Glutamatergic neuron (in vitro differentiated cells): ENCODE measurements at places on chromosomes 3 and 15.

DNA sequence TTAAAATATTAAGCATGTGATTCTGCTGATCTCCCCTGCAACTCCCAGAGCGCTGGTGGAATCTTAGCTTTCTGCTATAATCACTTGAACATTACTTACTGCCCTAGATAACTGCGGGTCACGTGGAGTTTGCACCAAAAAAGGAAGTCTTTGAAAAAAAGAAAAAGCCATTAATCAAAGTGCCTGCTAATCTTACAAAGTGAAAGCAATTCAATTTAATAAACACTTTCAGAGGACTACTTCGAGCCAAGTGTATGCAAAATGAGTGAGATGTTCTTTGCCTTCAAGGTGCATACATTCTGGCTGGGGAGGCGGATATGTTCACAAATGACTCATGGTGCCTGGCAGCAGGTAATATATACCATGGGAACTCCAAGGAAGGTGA is 109.9 kb upstream of the GAP43 start:
- no peak for DNase-seq

DNA sequence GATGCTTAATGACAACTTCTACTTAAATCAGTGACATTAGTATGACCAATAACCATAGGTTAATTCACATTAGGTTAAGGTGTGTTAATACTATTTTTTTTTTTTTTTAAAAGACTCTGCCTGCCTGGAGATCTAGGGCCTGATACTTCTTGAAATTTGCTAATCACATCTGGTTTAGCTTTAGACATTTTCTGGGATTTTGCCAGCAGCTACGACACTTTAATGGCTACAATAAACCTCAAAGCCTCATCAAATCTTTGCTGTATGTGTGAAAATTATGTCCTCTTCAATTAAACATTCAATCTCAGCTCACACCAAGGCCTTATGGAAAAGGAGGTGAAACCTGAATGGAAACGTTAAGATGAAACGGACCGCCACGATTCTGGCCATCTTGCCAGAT is 167.9 kb downstream of the GREM1 start:
- no peak for DNase-seq

DNA sequence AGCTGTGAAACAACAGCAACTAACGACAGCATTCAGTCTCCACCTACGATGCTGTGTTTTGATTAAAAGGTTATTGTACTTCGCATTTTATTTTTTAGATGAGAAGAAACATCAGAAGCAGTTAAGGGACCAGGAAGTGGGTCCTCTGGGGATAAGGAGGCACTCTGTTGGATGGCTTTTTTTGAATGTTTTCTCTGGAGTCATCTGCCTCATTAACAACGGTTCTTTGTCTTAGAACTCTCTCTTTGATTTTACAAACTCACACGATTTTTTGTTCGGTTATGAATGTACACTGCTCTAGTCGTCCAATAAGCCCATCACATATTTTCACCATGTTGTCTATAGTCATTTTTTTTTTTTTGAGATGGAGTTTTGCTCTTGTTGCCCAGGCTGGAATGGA is 36.0 kb upstream of the ARPIN start:
- DNase-seq = no peak

DNA sequence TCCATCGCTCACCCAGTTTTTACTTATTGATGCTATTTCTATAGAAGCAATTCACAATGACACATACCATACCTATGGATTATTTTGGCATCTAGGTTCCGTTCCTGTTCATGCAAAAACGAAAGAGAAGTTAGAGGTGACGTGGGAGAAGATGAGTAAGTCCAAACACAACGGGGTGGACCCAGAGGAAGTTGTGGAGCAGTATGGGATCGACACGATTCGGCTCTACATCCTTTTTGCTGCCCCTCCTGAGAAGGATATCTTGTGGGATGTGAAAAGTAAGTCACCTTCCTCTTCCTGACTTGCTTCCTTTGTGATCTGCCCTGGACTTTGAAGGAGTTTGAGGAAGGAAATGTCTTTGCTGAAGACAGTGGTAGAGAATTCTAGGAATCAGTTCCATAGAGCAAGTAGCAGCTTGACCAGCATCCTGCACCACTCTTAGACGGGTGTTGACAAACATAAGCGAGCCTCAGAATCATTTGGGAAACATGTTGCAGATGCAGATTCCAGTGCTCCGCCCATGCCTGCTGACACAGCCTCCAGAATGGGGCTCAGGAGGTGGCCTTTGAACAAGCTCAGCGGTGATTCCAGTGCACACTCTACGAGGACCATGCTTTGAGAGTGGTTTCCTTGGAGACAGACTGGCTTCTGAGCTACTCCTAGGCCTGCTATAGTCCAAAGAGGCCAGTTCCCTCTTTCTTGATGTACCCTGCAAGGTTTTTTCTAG is 78.4 kb upstream of the LIMD1 start:
- no peak for DNase-seq

DNA sequence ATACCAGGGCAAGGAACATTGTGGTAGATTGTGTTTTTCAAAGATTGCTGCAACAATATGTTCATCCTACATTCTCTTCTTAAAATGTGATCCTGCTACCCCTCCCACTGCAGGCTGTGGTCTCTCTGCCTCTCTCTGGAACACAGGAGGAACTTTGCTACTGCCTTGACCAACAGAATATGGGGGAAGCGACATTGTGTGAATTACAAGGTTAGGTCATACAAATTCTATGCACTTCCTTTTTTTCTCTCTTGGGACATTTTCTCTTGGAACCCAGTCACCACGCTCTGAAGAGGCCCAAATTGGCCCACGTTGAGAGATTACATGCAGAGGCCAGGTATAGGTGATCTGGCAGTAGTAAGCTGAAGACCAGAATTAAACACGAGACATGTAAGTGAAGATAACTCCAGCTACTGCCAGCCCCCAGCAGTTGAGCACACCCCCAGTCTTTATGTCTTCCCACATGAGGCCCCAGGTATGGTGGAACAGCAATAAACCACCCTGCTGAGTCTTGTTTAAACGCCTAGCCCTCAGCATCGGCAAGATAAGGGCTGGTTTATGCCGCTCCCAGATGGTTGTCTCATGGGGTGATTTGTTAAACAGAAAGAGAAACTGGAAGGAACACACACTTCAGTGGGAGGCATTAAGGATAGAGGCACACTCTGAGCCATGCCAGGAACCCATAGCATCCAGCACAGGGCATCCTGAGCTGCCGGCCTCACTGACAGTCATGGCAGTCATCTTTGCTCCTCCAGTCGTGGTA is 59.9 kb downstream of the FAM43A start:
- no peak for DNase-seq

DNA sequence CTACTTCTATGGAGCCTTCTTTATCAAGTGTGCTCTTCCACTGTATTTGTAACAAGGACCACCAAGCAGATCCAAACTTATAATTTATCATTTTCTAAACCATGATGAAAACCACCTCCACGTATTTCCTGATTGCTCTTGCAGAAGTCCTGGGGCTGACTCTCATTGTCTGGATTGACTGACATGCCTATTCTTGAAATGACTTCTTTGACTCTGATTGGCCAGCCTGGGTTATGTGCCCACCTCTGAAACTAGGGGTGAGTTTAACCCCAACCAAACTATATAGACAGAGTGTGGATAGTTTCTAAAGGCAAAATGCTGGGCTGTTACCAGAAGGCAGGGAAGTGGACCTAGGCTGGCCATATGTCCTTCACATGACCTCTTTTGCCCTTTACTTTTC is 12.7 kb downstream of the TMPRSS7 start:
- DNase-seq = no peak

GRCh38 chr15:67164811-67165253 is 89.6 kb downstream of the AAGAB start:
- DNase-seq = no peak

GRCh38 chr3:126542340-126543241 is 16.1 kb downstream of the C3orf22 start:
- peak; percentile 10 for DNase-seq

GRCh38 chr3:156576651-156577348 is 21.9 kb upstream of the SSR3 start:
- no peak for DNase-seq

DNA sequence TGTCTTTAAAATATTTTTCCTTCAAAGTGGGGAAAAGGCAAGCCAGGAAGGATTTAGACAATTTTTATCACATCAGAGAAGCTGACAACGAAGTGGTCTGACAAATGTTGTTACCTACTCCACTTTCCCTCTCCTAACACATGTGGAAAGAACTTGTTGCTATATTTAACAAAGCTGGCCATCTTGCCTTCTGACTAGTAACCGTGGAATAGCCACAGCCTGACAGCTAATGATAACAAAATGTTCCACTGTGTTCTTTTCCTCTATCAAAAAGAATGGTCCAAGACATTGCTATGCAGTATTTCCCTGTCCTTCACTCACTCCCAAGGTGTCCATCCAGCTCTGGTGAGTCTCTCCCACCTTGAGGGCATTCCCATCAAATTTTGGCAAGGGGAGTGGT is 481.4 kb upstream of the THBS1 start:
- DNase-seq = no peak

DNA sequence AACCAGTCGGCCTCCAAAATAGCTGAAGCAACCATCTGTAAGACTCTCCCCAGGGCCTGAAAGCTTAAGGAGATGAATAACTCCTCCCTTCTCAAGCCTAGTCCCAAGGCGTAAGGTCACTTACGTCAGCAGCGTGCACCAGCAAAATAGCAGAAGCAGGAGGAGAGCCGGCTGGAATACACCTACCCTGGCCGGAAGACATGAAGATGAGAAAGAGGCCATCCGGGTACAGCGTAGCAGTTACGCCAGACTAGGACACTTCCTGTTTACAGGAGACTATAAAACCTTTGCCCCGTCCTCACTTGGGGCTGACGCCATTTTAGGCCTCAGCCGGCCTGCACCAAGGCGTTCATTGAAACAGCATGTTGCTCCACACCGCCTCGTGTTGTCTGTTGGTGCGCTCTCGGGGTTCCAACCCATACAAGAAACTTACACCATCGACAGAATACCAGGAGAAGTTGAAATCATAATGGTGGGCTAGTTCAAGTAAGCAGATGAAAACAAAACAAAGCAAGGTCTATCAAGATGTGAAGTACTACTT is 2.5 kb downstream of the CFAP92 start:
- no peak for DNase-seq

GRCh38 chr3:141258973-141259372 is 27.3 kb downstream of the PXYLP1 start:
- no peak for DNase-seq

DNA sequence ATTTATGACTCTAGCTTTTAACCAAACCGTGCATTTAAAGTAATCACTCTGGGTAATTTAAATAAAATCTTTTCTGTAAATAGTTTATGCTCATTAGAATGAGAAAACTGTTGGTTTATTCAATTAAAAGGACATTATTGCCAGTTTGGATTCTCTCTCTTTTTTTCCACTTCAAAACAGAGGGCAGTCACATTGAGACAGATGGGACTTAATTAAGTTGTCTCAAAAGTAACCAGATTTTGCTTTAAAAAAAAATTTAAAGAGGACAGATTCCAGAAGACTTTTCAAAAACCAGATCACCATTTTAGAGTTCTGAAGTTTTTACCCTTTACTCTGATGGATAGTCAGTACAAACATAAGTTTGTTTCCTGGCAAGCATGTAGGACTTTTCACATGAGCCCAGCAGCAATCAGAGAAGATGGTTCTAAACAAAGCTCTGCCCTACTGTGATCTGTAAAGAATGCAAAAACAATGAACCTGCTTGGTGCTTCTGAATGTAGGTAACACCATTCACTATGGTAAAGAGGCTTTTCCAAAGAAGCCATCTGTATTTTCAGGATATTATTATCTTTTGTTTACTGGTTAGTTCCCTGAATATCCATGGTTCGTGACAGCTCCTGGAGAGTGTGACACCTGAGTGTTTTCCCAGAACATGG is 136.2 kb downstream of the LRTM1 start:
- no peak for DNase-seq

DNA sequence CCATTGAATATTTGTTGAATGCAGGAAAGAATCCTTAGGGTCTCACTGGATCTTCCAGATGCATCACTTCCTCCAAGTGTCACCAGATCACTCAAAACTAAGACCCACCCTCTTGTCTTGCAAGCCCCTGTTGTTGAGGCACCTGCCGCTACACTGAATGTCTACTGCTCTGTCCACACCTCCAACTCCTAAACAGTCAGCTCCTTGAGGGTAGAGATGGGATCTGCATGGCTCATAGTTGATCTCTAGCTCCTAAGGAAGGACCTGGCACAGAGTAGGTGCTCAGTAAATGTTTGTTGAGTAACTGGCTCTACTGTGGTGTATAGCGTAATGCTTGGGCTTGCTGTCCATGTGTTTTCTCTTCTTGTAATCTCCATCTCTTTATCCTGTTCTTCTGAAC is 8.8 kb downstream of the SLC6A20 start:
- DNase-seq = no peak

- no peak for DNase-seq
Observed at GRCh38 chr3:172287937-172288477, 160.2 kb downstream of the GHSR start.

DNA sequence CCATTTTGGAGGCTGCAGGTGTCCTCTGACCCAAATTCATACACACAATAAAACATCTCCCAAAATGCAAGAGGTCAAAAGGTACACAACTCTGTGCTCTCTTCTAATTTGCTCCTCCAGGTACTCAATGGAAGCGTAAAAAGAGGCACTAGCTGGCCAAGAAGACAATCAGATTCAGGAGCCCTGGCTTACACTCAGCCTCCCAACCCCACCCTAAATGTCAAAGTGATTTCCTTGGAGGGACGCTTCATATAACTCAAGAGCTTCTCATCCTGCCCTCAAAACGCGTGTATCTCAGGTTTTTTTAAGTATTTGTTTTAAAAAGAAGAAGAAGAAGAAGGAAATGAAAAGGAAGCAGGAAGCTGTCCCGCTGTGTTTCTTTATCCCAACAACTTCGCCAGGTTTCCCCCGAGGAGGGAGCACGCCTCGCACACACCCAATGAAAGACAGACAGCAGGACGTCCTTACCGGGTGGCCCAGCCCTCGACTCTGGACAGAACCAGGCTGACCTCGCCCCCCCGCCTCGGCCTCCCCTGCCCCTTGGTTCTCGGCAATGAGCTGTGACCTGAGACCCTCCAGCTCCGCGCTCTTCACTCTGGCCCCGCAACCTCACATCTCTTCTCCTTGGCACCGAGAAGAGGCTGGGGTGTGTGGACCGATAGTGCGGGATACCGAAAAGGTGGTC is 620.7 kb upstream of the ZNF385D start:
- peak; percentile 28 for DNase-seq

DNA sequence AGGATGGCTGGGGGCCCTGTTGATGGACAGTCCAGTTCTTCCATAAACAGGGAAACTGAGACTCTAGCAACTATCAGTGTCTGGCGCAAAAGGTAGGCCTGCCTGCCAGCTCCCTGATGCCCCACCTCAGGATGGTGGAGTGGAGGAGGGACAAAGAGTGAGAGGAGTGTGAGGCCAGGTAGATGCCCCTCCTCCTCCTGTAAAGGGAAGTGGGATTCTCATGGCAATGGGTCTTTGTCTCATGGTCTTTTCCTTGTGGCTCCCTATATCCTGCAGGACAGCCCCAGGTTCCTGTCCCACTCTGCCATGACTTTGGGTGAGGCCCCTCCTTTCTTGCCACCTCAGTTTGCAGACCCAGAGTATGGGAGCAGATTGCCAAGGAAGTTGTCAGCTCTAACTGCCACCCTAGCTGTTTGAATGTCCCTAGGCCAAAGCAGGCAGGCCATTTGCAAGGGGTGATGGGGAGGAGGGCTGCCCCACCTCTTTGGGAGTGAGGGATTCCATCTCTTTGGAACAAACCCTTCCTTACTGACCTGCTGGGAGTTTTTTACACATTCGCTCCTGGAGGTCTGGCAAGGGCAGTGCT is 2.8 kb upstream of the DNAH1 start:
- no peak for DNase-seq

GRCh38 chr3:139772539-139773500 is 95.0 kb upstream of the NMNAT3 start:
- no peak for DNase-seq
